ENCODE measurements at places on chromosomes 4 and X.

DNA sequence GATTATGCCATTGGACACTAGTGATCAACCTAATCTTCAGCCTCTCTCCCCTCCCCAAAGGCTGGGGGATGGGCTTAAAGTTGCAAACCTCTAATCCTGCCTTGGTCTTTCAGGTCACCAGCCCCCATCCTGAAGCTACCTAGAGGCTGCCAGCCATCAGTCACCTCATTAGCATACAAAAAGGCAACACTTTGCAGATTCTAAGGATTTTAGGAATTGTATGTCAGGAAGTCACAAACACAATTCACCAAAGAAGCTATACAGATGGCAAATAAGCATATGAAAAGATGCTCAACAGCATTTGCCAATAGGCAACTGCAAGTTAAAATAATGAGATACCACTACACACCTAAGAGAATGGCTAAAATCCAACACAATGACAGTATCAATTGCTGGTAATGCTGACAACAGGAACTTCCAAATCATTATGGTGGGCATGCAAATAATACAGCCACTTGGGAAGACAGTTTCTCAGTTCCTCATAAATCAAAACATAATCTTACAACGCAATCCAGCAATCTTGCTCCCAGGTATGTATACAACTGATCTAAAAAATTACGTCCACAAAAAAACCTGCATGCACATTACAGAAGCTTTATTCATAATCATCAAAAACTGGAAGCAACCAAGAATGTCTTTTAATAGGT is 9.0 kb upstream of the PIM2 start:
- DNase-seq, result no peak

DNA sequence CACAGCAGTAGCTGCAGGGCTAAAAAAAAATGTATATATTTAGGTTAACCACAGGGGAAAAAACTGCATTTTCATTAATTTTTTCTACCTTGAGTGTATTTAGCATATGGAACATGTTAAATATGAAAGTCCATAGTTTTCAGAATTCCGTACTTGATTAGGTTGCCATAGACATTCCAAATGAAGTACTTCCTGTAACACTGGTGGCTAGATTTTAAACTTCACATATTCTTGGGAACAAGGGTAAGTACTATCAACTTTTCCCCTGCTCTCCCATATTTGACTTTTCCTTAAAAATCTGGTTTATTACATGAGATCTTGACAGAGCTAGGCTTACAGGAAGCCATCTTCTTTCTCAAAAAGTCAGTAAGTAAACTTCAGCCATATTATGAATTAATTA is 9.8 kb downstream of the SLC7A11 start:
- DNase-seq, result no peak

GRCh38 chrX:115581759-115582615 is 21.0 kb downstream of the PLS3 start:
- DNase-seq, result no peak

DNA sequence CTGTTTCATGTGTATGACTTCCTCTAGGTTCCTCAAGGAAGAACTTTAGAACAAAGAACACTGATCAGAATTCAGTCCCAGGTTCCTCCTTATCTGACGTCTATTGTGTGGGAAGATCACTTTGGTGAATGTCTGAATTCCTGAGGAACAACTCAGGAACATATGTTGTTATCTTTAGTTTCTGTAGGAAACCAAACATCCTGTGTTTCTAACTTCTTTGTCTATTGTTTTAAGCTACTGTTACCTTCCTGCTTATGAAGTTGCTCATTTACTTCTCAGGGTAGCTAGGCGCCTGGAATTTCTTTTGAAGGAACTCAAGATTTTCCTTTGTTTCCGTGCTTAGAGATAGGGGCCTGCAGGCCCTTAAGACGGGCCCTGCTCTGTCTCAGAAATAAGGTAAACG is 46.2 kb downstream of the MAGEB5 start:
- no peak for DNase-seq

DNA sequence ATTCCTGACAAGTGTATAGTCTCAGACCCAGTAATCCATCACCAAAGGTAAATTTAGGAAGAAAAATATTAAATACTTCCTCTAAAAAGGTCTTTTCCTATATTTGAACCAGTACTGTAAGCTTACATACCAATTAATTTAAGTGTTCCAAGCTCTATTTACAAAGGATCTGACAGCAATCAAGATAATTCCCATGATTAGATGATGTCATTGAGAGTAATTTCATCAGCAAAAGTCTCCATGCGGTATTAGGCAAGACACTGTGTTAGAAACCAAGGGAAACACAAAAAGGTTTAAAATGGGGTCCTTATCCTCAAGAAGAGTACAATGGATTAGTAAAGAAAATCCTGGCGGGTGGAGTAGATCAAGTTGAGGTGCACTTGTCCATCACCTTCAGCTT is 198.5 kb downstream of the PRDM5 start:
- no peak for DNase-seq

DNA sequence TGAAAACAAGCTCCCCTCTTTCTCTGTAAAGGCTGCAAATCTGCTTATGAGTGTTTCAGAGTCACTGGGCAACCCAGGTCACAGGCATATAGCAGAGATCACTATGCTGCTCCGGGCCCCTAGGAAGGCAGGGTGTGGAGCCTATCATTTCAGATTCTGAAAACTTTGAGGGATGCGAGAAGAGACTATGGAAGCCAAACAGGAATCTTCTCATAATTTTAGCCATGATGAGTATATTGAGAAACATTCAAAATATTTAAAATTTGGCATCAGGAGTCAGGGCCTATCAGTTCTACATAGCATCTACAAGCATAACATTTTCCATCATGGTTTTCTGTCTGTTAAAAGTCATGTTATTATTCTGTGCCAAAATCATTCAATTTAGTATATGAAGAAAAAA is 61.7 kb upstream of the ATXN3L start:
- no peak for DNase-seq

All from lung microvascular endothelial cell (primary cell).